Mesothelial cell of epicardium (in vitro differentiated cells): ENCODE measurements at places on chromosomes 4 and X.

GRCh38 chr4:52288212-52288855, 237.2 kb downstream of the SPATA18 start:
- DNase-seq: no peak

GRCh38 chrX:74405973-74406489, 15.3 kb upstream of the SLC16A2 start:
- no peak for DNase-seq

DNA sequence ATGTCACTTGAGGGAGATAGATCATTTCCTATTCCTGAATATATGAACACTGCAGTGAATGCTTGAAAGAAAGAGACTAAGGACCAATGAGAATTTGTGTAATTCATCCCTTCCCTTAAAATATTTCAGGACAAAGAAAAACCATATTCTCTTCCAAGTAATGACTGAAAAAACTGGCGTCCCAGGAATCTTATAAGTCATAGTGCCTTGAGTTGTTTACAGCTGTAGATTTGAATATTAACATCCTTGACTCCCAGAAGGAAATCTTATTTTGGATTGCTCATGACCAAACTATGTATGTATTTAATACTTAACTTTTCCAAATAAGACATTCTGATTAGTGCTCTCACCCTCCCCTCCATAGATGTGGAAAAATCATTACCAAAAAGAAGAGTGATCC, 55.5 kb downstream of the CLDN22 start:
- DNase-seq: no peak

DNA sequence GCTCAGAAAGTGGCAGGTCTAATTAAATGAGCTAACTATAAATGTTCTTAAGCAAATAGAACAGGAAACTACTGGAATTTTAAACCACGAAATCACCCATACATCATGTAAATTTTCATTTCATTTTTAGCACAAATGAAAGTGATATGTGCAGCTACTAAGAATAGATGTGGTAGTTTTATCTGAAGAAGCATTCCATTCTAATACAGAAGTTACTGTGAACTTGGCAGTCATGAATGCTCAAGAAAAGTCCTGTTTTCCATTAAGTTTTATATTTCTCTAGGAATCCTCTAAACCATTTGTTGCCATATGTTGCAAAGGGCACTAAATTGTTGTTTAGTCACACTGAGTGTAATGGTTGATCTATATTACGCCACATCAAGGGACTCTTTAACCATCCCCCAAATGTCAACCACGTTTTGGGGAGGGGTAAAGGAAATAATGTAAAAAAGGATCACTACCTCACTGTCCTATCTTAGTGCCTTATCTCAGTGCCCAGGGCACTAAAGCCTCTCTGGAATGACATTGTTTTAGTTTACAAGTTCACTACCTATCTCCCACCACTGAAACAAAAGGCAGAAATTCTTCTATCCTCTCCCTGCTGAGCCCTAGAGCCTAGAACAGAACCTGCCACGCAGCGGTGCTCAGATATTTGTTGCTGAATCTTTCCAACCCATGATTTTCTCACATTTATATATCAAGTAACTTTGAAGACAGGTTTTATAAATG, 118.0 kb downstream of the SHISA3 start:
- no peak for DNase-seq

DNA sequence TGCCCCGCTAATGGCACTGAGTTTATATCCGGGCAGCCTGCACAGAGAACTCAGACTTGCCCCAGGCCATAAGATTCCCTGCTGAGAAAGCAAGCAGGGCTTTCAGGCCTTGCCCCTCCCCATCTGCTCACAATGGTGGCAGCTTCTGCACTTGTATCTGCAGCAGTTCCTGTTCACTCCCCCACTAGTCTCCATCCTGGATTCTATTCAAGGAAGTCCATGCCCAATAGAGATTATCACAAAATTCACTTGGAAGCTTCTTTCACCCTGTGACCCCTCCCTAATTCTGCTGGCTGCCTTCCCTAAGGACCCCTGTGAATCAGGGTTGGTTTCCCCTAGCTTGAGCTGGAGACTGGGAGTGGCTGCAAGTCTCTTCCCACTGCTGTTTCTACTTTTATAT, 34.5 kb upstream of the UCP1 start:
- no peak for DNase-seq
